Kidney (tissue), 22 donors: ENCODE measurements at places on chromosomes 1 and 21. TPM values are rescaled to one million over a fixed set of nuclear protein-coding genes. Genes with fewer than 3 reads are reported as not detected.
A peak's percentile ranks its signal among the peaks of the same experiment; 100 is the strongest.

Gene CD48
- 20.5 TPM for total RNA-seq

Gene ASH1L
- 68.5 TPM for total RNA-seq

Gene HSD11B1
- 1.8 TPM for total RNA-seq

Gene WASF2
- 159 TPM for total RNA-seq

Gene OR10J1
- not detected for total RNA-seq

DNA sequence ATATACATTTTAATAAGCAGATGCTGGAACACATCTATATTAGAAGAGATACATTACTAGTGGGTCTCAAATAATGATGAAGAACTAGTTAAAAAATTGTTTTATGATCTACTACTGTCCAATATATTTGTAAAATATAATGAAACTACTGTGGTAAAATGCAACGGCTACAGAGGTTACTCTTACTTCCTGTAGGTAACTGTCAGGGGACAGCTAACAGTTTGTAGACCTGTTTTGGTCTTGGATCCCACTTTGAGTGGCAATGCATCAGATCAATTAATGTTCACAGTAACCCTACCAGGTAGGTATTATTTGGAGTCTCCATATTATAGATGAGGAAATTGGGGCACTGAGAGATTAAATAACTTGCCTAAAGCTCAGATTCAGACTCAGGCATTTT is 26.7 kb upstream of the MYSM1 start:
- DNase-seq, result no peak

DNA sequence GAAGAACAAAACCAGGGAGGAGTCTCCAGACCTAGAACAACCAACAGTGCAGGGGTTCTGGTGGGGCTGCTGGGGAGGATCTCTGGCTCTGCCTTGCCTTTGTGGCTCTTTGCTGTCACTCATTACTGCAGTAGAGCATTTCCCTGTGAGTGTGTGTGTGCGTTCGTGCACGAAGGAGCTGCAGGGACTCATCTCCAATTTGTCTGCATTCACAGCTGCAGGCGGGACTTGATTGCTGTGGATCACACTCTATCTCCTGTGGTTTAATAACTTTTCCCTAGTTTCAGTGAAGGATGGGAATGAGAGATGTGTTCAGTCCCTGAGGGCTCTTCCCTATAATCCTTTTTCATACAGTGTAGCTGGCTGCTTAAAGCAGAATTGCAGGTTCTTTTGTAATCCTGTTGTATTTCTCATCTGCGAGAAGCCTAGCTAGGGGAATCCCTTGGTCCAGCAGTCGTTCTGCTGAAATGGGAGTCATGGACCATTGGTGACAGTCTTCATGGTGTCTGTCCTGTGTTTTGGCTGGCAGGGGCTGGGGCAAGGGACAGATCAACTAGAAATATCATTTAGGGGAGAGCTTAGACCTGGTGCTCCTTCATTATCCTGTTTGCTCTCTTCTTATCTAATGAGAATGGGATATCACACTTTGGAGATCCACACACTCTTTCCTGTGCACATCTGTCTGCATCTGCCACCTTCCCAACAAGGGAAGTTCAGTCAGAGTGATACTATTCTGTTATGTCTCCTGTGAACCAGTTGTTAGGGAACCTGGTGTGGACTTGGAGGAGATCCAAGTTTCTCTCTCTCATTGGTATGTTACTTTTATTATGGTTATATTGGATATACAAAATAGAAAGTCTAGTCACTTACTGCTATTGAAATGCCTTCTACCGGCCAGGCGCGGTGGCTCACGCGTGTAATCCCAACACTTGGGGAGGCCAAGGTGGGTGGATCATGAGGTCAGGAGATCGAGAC is 3.0 kb downstream of the PCP4L1 start:
- DNase-seq, result peak; percentile 34

DNA sequence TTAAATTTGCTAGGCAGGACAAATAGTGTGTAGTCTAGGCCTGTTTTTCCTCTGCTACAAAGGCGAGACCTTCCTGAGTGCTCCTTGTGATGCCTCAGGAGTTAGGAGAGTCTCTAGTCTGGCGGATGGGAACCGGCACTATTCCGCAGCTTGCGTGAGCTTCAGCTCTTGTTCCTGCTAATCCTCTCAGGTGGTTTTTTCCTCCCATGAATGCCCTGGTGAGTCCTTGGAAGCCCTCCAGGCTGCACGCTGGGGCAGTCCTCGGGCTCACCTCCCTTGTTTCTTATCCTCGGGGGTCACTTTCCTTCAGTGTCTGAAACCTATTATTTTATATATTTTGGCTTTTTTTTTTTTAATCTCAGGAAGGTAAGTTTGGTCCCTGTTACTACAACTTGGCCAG is 28.2 kb downstream of the UTS2 start:
- DNase-seq, result no peak

GRCh38 chr1:6869545-6869944 is 84.3 kb downstream of the CAMTA1 start:
- no peak for DNase-seq

DNA sequence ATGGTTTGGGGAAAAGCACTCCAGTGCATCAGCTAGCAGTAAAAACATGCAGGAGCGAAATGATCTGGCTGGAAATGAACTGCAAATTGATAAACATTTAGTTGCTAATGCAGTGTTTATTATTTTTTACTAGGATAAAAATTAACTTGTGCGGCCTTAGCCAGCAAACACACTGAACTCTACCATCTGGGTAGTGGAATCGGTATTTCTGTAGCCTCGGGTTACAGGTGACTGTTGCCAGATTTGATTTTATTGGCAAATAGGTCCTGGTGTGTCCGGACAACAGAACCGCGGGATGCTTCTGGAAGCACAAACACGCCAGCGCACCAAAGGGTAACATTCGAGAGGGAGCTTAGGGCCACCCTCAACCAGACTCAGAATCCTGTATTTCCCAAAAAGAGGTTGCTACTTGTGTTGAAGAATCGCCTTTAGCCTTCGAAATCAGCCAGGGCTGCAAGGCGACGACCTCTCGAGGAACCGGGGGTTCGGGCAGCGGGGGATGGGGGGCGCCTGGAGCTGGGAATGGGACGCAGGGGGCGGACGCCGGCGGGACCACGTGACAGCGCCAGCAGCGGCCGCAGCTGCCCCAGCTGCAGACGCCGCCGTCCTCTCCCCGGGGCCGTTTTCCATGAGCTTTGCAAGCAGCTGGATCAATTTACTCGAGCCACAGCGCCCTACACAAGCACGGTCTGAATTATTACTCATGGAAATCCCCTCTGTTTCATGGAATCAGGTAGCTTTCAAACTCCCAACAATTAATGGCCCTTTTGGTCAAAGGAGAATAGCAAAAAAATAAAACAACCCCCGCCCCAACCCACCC is 158.8 kb downstream of the TOMM20 start:
- DNase-seq, result peak; percentile 85

- DNase-seq, result peak; percentile 60
Measured at GRCh38 chr1:93740601-93741031, 59.0 kb upstream of the BCAR3 start.

DNA sequence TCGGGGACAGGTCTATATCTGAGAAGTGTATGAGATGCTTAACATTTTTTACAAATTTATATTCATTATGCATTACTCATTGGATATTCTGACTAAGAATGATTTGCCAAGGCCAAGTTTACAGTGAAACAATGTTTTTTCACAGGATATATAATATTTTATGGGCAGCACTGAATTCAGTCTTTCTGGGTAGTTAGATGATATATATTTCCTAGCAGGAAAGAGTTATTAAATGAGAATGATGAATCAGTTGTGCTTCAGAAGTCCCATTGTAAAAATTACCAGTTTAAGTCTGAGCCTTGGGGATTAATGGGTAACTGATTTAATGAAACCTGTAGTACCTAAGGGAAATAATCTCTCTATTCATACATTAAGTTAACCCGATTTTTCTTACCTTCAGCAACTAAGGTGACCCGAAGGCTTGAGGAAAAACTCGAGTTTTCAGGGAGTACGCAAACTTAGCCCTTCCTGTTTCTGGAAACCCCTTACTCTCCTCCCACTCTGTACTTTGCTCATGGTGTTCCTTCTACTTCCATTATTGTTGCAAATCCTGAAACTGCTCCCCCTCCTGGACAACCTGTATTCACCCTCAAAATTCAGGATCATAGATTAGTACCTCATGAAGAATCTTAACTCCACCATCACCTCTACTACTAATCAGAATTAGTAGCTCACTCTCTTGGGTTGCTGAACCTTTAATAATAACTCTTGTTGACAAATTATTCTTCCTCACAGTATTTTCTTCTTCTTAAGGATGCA is 135.1 kb downstream of the AK5 start:
- DNase-seq, result no peak

- DNase-seq, result no peak
Measured at GRCh38 chr1:68918563-68918962, 421.7 kb upstream of the DEPDC1 start.

DNA sequence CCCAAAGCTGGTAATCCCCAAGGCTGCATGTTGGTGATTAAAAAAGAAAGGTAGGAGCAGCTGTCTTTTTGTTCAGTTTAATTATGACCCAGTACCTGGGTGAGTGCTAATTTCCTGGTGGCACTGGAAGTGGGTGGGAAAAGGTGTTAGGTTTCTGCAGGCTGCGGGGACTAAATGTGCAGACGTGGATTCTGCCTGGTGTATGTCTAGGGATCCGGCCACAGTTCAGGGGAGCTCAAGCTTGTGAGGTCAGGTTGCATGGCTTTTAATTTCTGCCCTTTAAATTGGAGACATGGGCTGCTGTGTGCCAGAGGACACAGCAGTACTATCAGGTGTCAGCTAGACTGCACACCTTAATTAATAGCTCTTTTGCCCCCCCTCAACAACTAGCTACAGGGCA is 20.3 kb upstream of the TBX19 start:
- DNase-seq, result peak; percentile 82

- DNase-seq, result peak; percentile 80
Measured at GRCh38 chr1:43530483-43531106, at the start of gene PTPRF. TSS of gene PTPRF (plus strand) at chr1:43530883. CDS start at chr1:43545076, 14,193 bp downstream.

DNA sequence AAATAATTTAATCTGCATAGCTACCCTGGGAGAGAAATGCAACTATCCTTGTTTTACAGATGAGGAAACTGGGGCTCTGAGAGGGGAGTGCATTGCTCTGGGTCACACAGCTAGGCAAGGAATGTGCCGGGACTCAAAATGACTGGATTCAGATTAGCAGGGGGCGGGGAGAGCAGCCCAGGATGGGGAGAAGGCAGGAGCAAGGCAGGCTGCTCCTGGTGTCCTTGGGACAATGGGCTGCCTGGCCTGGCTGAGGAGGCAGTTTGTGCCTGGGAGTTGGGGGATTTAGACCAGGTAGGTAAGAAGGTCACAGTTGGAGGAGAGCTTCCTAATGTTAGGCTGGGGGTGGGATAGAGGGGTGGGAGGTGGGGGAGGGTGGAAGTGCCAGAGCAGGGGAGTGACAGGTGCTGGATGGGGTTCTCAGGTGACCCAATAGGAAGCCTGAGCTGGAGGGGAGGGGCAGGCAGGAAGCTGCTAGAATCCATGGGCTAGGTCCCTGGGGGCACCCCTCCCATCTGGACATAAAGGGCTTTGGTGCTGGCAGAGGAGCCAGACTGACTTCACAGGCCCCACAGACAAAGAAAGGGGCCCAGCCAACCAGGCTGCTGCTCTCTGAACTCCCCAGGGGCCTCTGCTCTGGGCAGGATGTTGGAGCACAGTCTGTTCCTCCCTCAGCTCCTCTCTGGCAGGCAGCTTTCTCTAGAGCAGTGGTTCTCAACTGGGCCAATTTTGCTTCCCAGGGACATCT is 29.0 kb downstream of the TRIM62 start:
- no peak for DNase-seq

GRCh38 chr1:216758161-216758560 is 34.9 kb upstream of the ESRRG start:
- DNase-seq, result no peak

- no peak for DNase-seq
Measured at GRCh38 chr1:40633523-40633922, 32.0 kb downstream of the RIMS3 start.

DNA sequence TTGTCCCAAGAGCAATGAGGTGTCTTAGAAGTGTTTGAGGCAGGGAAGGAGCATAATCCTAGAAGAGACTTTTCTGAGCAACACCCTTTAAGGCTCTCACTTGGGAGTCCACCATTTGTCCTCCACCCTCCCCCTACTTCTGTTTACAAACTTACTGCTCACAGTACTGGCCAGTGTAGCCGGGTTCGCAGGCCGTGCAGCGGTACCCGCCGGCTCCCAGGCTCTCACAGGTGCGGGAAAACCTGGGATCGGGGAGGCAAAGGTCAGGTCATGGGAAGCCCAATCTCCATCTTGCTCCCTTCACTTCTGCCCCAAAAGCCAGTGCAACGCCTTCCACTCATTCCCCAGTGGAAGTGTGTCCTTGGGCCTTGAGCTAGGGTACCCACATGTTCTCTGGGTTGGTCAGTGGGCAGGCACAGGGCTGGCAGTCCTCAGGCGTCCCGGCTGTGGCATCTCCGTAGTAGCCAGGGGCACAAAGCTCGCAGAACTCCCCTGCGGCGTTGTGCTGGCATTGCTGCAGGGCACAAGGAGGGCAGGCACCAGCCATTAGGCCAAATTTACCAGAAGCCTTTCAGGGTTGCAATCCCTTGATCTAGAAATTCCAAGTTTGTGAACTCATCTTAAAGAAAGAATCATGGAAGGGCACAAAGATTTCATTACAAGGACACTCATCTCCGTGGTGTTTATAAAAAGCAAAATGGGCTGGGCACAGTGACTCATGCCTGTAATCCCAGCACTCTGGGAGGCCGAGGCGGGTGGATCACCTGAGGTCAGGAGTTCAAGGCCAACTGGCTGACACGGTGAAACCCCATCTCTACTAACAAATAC is 49.8 kb downstream of the LDLRAD2 start:
- DNase-seq, result no peak

DNA sequence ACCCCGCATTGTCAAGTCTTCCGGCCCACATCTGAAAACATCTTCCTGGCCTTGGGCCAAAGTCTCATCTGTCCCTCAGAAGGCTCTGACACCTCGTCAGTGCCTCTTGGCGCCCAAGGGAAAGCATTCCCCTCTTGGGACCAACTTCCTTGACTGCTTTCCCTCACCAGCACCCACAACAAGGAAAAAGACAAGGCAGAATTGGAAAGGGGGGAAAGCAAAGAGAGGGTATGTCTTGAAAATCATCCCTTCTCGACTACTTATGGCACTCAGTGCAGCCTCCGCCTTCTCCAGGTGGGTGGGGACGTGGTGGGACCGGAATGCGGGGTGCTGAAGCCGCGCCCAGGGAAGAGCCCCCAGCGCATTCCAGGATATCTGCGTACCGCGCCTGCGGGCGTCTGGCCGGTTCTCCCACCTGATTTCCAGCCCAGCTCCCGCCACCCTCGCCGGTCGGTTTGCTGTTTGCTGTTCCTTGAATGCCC is 554 bp upstream of the SLC39A1 start:
- peak; percentile 73 for DNase-seq

DNA sequence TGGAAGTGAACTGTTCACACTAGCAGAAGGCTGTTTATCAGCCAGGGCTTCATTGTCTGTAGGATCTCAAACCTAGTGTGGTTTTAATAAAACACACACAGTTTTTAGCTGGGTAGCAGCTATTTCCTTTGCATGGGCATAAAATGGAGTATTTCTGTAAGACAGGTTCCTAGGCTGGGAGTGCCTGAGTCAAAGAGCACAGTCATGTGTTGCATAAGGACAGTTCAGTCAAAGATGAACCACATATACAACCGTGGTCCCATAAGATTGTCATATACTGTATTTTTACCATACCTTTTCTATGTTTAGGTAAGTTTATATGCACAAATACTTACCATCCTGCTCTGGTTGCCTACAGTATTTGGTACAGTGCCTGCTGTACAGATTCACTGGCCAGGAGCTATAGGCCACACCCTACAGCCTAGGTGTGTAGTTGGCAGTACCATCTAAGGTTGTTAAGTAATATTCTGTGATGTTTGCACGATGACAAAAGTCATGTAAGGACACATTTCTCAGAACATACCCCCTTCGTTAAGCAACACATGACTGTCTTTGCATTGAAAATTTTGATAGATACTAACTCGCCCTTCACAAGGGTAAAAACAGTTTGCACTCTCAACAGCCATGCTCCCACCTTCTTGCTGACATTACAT is 17.2 kb downstream of the LGALS8 start:
- DNase-seq, result no peak

GRCh38 chr1:226388131-226388530 is 19.8 kb downstream of the PARP1 start:
- DNase-seq, result no peak
